Right atrium auricular region (tissue), 2 donors: ENCODE measurements at places on chromosomes 5 and 9. TPM values are rescaled to one million over a fixed set of nuclear protein-coding genes. Genes with fewer than 3 reads are reported as not detected.

The DMRT2 gene
- not detected for total RNA-seq

The URM1 gene
- total RNA-seq: 37.3 TPM

The PLPPR1 gene
- total RNA-seq: not detected

The HSPB3 gene
- 442 TPM for total RNA-seq

The NREP gene
- total RNA-seq: 7.2 TPM

The CCDC69 gene
- total RNA-seq: 202 TPM

GRCh38 chr5:35776757-35777156 is 79.9 kb upstream of the IL7R start:
- no peak for DNase-seq

GRCh38 chr5:88544671-88545070 is 276.0 kb upstream of the TMEM161B start:
- no peak for DNase-seq

- no peak for DNase-seq
Measured at GRCh38 chr5:96026406-96027041, 64.9 kb upstream of the ELL2 start.

DNA sequence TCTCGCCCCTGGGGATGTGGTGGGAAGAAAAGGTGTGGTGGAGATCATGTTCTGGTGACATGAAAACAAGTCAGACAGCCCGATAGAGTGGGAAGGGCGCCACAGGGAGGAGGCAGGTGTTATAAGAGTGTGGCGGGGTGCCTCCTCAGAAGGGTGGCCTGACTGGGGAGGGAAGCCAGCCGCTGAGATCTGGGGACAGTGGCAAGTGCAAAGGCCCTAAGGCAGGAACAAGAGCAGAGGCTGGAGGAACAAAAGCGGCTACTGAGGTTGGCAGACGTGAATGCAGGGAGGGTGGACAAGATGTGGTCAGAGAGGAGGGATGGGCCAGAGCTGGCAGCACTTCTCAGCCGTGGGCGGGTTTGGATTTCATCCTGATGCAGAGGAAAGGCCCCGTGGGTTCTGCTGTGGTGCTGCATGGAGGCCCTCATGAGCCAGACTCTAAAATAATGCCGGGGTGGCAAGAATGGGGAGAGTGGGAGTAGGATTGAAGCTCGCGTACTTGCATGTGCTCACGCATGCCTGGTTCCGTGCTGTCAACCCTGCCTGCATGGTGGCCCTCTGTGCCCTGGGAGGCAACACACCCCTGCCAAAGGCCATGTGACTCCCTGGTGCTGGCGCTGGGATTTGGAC is 89.2 kb downstream of the MVB12B start:
- no peak for DNase-seq

DNA sequence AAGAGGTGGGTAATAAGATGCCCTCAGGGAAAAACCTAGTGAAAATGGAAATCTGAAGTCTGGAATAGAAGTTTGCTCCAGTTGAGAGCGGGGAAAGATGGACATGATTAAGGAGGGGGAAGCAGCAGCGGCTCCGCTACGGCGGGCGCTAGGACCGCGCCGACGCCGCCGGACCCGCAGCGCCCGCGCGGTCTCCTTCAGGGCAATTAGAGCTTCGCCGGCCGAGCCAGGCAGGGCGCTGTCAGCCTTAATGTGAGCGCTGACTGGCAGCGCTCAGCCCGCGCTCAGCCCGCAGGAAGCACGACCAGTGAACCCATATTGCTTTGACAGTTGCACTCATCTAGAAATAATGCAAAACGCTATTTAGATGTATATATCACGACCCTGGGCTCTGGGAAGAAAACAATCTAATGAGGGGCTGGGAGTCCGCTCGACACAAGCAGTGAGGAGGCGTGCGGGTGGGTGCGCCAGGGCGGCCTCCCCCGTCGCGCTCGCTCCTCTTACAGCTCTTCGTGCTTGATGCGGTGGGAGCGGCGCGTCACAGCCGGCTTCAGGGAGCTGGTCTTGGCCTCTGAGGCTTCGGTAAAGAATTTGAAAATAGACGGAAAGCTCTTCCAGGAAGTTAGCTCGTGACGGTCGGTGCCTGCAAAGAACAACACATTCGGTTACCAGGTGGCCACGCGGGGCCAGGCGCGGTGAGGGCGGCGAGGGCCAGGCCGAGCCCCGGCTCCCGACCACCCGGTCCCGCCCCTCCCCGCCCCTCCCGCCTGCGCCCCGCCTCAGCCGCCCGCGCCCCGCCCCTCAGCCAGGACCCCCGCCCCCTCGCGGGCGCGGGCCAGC is 37.7 kb downstream of the NR2F1 start:
- DNase-seq: no peak

- DNase-seq: no peak
Measured at GRCh38 chr5:127583866-127584265, 65.0 kb upstream of the CTXN3 start.

- DNase-seq: no peak
Measured at GRCh38 chr9:112777914-112778313, 27.4 kb downstream of the SNX30 start.

- no peak for DNase-seq
Measured at GRCh38 chr9:123049589-123050222, 16.2 kb downstream of the GPR21 start.

GRCh38 chr5:24347158-24347557 is 297.6 kb downstream of the CDH10 start:
- no peak for DNase-seq

DNA sequence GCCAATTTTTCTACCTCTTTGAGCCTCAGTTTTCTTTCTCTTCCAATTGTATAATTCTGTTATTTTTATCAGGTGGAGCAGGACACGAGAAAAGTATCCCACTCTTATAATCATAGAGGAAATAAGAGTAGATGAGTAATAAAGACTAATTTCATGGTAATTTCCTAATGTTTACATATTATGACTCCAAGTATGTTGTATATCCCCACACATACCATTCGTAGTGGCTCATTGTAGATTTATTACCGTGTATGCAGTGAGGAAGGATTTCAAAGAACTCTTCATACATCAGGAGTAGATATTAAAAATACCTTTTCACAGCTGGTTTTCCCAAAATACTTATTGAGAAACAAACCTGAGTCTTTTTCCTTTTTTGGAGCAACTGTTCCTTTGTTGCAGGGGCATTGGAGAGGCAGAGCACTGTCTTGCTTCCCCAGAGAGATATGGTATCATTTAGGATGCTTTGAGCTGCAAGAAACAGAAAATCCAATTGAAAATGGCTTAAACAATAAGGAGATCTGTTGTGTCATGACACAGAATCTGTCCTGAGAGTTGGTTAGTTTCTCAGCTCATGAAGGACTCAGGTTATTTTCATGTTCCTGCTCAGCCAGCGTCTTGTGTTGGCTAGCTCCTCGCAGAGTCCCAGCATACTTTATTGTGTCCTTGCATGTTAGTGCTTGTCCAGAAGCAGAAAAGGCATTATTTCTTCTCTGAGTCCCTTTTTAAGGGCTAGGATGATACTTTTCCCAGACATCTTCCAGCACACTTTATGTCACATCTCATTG is 291.2 kb downstream of the ARHGAP26 start:
- DNase-seq: no peak

DNA sequence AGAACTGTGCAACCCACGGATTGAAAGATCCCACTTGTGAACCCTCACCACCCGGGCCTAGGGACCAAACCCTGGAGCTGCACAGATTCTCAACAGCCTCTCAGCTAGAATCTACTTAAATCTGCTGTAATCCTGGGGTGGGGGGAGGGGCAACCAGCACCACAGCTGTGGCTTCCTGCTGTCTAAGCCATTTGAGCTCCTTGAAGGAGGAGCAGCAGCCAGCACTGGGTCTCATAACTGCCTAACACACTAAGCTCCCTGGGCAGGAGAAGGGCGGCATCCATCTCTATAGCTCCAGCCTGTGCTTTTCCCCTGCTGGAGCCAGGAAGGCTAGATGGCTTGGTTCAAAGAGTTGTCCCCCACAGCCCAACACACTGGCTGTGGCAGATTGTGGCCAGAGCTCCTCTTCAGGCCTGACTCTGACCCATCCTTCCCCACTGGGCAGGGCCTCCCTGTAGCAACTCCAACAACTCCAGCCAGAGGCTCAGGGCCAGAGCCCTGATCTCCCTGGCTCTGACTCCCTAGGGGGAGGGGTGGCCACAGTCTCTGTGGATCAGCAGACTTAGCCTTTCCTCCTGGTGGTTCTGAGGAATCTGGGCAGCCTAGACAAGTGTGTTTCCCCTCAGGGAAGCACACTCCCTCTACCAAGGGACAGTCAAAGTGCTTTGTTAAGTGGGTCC is 72.0 kb upstream of the C9orf72 start:
- DNase-seq: no peak

DNA sequence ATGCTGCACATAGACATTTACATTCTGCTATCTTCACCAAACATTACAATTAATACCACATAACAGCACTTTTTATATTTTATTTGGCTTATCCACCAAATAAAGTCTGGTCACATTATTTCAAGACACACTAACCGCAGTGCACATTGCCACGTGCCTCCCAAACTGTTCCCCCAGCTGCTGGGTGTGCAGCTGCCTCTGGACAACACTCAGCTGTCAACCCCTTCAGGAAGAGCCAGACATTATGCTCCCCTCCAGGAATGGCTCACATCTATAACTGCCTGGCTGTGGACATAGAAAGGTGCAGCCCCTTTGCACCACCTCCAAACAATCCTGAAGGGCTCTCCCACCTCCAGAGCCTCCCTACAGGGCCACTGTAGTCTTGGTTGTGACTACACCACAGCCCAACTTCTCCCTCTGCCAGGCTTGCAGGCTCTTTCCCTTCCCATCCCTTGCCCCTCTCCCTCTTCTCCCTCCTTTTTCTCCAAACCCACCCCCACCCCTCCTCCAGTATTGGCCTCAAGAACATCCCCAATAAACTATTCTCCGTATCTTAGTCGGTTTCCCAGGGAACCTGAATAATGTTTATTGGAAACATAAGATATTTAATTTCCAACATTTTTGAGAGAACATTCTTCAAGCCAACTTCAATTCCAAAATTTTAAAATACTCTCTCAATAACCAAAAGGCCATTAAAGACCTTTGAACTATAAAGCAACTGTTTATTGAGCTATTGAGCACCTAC is 372.3 kb downstream of the CTNND2 start:
- no peak for DNase-seq

GRCh38 chr5:43425983-43426382 is 13.8 kb upstream of the CCL28 start:
- DNase-seq: no peak

DNA sequence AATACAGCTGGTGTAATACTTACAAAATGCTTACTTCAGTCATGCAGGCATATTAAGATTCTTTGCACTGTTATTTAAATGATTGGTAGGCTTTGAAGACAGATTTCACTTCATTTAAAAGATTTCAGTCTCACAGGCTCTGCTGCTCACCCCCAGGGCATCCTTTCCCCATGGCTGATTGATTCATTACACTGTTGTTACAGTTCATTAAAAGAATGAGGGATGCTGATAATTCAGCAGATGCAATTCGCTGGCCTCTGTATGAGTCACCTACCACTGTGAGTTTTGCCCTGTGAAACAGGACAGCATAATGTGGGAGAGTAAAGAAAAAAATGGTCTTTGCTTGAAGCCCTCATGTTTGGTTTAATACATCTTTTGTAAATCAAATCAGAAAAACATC is 246.9 kb downstream of the CYLC2 start:
- no peak for DNase-seq

GRCh38 chr5:135599421-135600151 is 20.8 kb upstream of the CXCL14 start:
- DNase-seq: peak; percentile 47

DNA sequence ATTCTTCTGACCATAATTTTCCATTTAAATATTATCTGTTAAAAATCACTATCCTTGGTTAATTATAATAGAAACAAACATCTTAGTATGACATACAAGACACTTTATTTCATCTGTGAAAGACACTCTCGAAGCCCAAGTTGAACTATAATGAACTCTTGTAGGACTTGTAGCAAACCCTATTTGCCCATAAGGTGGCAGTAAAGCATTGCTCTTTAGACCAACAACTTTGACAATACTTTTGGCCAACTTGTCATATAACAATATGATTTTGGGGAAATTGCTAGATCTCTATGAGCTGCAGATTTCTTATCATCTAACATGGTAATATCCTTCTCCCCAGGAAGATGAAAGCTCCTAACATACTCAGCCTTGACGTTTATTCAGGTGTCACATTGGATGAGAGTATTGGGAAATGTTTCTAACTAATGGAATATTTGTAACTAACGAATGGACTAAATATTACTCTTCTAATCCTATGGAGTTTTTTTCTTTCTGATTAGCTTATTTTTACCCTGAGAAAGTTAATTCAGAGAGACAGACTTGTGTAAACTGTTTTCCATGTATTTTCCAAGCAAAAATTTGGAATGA is 11.0 kb downstream of the SPINK14 start:
- DNase-seq: no peak

DNA sequence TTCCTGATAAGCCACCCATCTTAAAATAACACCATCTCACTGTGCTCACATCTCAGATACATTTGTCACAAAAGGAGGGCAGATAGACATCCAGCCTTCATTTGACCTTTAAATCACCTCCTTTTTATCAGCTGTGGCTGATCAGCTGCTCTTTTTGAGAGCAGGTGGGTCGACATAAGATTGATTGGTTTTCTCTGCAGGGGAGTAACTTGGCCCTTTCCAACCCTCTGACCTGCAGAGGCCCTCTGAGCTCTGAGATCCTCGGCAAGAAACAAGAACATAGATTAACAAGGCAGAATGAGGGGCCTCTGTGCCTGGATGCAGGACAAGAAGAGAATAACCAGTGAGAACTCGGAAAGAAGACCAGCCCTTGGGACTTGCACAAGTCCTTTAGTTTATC is 33.5 kb upstream of the GLRA1 start:
- DNase-seq: no peak

GRCh38 chr9:95552814-95553546 is 36.2 kb upstream of the PTCH1 start:
- peak; percentile 66 for DNase-seq

DNA sequence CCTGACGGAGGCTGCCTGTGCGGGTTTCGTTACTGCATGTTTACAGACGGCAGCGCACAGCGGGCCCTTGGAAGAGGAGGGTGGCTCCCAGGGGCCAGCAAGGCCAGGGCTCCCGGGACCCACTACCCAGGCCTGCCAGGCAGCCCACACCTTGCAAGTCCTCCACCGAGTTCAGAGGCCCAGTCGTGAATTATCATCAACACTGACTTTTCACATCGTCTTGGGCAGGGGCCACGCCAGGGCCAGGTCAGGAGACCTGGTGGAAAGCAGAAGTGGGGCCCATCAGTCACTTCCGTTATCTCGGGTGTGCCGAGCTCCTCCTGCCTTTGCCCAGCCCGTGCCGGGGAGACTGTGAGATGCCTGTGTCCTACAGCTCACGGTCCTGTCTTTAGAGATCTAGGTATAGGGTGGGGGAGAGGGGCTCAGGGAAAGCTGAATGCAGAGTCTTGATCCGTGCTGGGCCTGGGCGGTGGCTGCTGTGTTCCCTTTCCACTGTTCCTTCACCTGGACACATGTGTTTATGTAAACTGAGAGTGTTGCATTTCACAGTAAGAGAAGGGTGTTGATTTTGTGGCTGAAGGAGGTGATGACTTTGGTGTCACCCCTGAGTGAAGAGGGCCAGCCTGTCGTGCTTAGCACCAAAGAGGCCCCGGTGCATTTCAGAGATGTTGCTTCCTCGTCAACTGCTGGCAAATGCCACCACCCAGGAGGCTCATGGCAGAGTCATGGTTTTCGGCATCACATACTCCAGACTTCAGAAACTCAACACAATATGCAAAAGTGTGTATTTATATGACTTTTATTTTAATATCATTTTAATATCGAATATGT is 175.2 kb downstream of the GAPVD1 start:
- DNase-seq: no peak
